Bronchial epithelial cell (primary cell): ENCODE measurements at places on chromosomes 2 and 18.

- no peak for DNase-seq
Measured at GRCh38 chr2:66477135-66477842, 42.4 kb downstream of the MEIS1 start.

GRCh38 chr2:130767408-130767775 is 12.1 kb downstream of the AMER3 start:
- no peak for DNase-seq

DNA sequence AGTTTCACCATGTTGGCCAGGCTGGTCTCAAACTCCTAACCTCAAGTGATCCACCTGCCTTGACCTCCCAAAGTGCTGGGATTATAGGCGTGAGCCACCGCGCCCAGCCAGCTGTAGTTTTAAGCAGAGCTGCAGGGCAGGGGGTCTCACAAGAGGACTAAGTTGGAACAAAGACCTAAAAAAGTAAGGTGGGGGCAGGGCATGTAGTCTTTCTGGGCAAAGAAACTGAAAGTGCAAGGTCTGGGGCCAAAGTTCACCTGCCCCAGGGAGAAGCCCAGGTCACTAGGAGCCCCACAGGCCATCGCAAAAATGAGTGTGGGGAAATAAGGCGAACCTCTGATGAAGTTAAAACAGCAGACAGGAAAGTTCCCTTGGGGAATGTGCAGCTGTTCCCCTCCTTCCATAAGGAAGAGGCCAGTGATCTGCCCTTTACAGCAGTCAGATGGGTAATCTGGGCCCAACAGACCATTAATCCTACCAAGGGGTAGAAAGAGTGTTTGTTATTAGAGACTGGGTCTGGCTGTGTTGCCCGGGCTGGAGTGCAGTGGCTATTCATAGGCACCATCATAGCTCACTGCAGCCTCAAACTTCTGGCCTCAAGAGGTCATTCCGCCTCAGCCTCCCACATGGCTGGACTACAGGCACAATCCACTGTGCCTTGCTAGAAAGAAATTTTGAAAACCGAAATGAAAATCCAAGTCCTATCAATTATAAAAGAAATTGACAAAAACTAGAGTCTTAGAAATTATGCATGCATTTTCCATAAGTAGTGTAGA is 2.8 kb downstream of the SCLY start:
- DNase-seq: no peak

- no peak for DNase-seq
Measured at GRCh38 chr2:45652090-45653031, 886 bp downstream of the PRKCE start.

DNA sequence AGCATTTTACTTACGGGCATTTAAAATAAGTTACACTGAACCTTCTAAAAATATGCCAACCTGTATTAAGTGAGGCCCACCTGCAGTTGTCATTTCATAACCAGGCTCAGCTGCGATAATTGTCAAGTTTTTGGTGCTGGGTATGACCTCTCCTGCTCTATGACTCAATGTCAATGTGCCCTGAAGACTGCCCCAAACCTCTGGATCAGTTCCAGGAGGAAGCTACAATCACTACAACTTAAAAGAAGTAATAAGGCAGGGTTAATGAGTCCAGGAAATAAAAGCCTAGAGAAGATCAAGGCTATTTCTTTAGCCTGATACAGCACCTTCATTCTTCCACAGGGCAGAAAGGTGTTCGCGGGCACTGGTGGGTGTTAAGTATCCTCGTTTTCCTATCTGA is 22.9 kb downstream of the POLR1A start:
- DNase-seq: no peak

- no peak for DNase-seq
Measured at GRCh38 chr2:240112914-240113690, 23.0 kb downstream of the COPS9 start.

DNA sequence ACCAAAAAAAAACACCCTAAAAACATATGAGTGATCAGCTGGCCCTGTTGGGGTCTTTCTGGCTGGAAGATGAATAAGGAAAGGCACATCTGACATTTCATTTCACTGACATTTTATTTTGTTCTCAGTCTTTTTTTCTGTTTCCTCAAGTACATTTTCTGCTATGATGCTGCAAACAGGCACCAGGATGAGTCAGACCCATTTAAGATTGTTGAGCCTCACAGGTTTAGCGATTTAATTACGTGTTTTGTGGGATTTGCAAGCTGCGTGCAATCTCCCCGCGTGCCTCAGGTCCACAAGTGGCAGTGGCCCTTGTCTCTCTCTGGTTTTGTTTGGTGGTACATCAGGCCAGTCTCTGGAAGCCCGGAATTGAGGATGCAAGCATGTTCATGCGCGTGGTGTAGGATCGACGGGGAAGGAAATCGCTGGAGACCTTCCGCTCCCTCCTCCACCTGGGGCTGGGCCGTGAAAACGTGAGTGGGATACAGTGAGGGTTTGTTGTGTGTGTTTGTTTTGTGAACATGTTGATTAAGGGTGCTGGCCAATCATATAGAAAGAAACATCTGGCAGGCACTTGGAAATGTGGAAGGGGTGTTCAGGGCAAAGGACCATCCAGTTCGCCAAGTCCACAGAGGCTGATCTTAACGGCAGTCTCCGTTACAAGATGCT is 120.2 kb upstream of the ZNF516 start:
- peak; percentile 29 for DNase-seq
